ENCODE measurements at places on chromosomes 1 and 21.

DNA sequence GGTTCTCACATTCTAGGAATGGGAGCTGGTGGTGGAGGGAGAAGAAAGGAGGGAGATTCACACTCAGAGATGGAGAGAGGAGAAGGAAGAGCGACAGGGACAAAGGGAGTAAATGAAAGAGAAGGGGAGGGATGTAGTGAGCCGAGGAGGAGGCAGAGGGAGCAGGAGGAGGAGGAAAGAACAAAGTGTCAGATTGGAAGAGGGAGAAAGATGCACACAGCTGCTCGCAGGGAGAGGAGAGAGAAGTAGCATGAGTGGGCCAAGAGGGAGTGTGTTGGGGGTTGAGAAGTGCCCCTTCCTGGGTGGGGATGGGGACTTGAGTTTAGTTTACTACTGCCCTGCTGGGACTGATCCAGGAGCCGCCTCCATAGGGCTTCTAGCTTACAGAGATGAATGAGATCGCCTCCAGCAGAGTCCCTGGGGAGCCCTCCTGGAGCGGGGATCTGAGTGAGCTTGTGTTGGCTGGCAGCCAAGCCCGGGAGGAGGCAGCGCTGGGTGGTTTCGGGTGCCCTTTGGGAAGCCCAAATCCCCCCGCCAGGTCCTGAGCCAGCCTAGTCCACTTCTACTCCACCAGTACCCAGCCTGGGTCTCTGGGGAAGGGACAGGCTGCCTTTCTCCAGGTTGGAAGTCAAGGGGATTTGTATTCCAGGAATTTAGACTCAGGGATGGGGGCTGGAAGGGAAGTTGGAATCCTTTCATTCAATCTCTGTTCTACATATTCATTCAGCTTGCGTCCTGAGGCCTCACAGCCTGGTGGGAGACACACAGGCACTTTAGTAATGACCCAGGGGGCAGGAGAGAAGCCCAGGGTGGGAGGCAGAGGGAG lies 20.9 kb downstream of the PTPRU start:
- no peak for DNase-seq

DNA sequence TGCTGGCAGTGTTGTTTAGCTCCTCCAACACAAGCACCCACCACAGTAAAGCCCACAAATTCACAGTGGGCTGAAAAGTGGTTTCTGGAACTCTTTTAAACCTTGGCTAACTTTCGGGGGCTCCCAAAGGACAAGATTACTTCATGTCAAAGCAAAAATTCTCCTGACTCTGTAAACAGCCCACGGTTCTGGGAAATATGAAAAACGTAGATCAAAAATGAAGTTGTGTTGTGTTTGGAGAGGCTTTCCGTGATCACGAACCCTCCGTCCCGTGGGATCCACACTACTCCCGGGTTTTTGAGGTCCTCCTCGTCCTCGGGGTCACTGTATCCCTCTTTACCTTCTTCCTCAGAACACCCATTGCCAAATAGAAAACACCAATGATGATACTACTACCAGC lies 159.0 kb upstream of the RUNX1 start:
- DNase-seq = no peak

DNA sequence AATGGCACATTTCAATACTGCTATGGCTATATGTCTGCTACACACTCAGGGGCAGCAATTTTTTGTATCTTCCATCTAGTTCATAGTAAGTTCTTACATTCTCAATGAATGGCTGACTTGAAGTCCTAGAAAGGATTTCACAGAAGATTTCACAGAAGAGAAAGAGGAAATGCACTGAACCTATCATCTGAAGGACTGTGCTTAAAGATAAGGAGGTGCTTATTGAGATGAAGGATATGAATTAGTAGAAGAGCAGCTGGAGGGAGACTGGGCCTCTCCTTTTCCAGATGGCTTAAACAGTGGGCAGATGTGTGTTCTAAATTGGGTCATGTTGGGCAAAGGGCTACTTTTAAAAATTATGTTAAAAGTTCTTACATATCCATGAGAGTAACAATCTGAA lies 14.6 kb downstream of the ADAR start:
- DNase-seq = no peak

DNA sequence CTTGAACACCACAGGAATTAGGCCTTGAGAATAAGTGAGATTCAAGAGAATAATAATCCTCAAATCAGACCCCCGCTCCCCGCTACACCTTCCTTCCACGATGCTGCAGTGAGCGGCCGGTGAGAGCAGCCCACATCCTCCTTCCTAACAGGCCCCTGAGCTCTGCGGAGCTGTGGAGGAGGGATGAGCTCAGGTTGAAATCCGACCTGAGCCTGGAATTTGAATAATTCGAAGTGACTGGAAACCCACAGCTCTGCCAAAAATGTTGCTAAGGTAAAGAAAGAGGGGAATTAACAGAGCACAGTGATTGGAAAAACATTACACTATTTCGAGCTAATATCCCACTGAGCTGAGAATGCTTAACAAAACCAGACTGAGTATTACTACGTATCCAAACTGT lies 90.0 kb downstream of the URB2 start:
- DNase-seq = no peak

GRCh38 chr1:234309598-234310459 lies 63.4 kb upstream of the COA6 start:
- DNase-seq = peak; percentile 73

DNA sequence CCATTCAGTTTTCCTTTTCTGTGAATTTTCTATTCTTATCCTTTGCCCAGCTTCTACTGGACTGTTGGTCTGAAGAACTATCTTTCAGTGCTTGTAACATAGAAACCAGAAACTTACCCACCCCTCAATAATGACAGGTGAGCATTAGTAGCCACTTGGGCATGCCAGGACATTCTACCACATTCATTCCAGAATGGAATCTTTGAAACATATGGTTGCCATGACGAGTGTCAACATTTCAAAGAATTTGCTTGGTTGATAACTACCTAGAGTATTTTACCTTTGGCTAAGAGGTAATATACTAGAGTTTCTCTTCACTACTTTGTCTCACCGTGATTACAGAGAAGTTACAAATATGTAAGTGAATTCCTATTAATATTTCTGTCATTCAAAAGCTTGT lies at the start of gene MROH9:
Gene MROH9, plus strand, starts transcription at position 304 of the 400 bp plus-strand sequence. CDS start 10,023 bp downstream, outside the sequence.
- no peak for DNase-seq

DNA sequence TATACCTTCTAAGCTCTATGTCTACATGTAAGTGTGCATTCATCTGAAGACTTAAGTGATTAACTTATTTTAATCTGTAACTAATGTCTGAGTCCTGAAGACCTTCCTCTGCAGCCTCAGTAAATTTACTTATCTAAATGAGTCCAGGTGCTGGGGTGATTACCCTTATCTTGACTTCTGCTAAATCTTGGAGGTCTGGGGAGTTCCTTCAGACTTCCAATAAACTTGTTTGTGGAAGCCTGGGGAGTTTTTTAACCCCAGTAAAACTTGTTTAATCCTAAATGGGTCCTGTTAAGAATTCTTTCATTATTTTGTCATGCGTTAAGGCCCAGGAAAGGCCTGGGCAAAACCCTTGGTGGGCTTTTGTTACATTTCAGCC lies 37.0 kb downstream of the RSPH1 start:
- no peak for DNase-seq

DNA sequence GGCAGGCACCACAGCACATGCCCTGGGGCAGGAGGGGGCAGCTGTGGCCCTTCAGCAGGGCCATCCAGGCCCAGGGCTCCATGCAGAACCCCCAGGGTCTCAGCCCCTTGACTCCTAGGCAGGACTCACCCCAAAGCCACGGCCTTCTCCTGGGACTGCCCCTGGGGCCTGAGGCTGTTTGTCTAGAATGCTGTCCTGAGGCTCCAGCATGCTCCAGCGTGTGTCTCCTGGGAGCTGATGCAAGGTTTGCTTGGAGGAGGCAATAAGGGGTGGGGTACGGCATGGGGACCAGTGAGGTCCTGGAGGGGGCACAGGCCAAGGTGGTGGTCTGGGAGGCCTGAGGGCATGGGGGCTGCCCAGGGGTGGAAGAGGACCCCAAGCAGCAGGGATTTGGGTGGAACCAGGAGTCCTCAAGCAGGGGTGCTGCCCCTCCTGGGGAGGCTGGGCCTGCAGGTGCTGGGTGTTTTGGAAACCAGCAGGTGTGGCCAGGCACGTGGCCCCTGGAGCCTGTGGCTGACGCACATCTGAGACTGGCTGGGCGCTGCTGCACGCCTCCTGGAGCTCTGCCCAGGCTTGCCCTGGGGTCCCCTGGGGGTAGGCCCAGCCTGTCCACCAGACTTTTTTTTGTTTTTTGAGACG lies 7.8 kb upstream of the CALML6 start:
- no peak for DNase-seq

GRCh38 chr1:244450597-244451538 lies 841 bp downstream of the ADSS2 start:
- peak; percentile 37 for DNase-seq

DNA sequence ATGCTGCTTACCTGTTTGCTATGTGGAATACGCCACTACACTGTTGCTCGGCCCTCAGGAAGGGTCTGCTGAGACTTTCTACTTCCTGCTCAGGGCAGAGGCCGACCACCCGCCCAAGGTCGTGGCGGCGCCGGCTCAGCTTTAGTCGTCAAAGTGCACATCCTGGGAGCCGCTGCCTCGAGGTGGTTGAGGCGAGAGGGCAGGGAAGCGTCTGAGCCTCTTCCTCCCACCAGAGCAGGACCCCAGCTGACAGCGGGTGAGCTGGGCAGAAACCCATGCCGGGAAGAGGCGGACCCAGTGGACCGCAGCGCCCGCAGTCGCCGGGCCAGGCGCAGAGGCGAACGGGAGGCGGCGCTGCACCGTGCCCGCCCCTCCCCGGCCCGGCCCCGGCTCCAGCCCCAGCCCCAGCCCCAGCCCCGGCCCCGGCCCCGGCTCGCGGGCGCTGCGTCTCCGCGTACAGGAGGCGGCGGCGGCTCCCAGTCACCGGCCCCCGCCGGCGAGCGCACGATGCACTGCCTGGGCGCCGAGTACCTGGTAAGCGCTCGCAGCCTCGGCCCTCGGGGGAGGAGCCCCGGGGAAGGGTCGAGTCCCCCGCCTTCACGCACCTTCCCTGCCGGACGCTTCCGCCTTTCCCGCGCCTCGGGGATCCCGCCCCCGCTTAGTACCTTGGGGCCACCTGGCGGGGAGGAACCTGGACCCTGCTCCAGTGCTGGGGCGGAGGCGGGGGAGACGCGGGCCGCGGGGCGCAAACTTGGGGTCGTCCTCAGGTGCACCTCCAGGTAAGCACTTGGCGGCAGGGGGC lies at the start of gene SLC44A3:
Gene SLC44A3, plus strand, starts transcription at position 413 of the 802 bp plus-strand sequence. Its CDS starts 95 bp downstream, at position 508.
- peak; percentile 25 for DNase-seq

- DNase-seq = no peak
Measured at GRCh38 chr1:24919791-24920532, 10.1 kb downstream of the RUNX3 start.

DNA sequence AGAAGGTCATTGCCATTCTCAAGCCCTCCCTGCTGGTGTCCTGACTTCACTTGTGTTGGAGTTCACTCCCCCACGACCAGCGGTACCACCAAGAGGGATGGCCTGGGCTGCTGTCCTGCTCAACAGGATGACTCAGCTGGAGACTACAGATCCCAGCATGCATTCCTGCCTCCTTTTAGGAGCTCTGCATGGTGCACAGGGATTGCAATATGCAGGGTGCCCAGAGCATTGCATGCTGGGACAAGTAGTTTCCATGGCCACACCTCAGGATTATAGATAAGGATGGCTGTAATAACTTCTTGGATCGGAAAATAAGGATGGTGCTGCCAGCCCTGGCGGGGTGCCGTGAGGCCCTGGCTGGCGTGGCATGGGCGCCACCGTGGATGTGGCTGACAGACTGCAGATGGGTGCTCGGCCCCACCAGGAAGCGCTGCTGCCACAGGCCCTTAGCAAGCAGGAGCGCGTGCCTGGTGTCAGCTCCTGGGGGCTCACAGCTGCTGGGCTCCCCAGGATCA lies 150.0 kb downstream of the CASZ1 start:
- DNase-seq = no peak

- no peak for DNase-seq
Measured at GRCh38 chr1:161182214-161182613, 4.9 kb upstream of the B4GALT3 start.

All from HuH-7.5 (cell line).